ENCODE measurements at places on chromosomes 5 and 9. TPM values are rescaled to one million over a fixed set of nuclear protein-coding genes. Genes with fewer than 3 reads are reported as not detected.
A peak's percentile ranks its signal among the peaks of the same experiment; 100 is the strongest.

GRCh38 chr9:34382879-34383278 is 6.2 kb upstream of the MYORG start:
- H3K4me3 ChIP-seq, result no peak overlapping the region
- no peak for DNase-seq
- no peak overlapping the region for H3K27ac ChIP-seq
- H3K4me1 ChIP-seq, result peaks cover 29% of the 10 kb centered on the region

- H3K27ac ChIP-seq, result no peak overlapping the region
- no peaks in the 10 kb centered on the region for H3K36me3 ChIP-seq
- no peak overlapping the region for H3K4me3 ChIP-seq
- DNase-seq, result no peak
- H3K27me3 ChIP-seq, result peaks cover 27% of the 10 kb centered on the region
Measured at GRCh38 chr5:168583742-168584482, 4.7 kb upstream of the PANK3 start.

GRCh38 chr5:166329149-166329800 is 1962.2 kb upstream of the WWC1 start:
- no peak for DNase-seq
- no peaks in the 10 kb centered on the region for H3K27me3 ChIP-seq
- no peaks in the 10 kb centered on the region for H3K4me1 ChIP-seq
- no peaks in the 10 kb centered on the region for H3K36me3 ChIP-seq

GRCh38 chr5:67409126-67409777 is 212.7 kb upstream of the CD180 start:
- DNase-seq, result no peak
- no peaks in the 10 kb centered on the region for H3K4me1 ChIP-seq
- peaks cover 5% of the 10 kb centered on the region for H3K27me3 ChIP-seq
- H3K4me3 ChIP-seq, result no peak overlapping the region
- H3K27ac ChIP-seq, result no peak overlapping the region

The SYNPO gene
- total RNA-seq, result 9.3 TPM

The PDE6A gene
- not detected for total RNA-seq

DNA sequence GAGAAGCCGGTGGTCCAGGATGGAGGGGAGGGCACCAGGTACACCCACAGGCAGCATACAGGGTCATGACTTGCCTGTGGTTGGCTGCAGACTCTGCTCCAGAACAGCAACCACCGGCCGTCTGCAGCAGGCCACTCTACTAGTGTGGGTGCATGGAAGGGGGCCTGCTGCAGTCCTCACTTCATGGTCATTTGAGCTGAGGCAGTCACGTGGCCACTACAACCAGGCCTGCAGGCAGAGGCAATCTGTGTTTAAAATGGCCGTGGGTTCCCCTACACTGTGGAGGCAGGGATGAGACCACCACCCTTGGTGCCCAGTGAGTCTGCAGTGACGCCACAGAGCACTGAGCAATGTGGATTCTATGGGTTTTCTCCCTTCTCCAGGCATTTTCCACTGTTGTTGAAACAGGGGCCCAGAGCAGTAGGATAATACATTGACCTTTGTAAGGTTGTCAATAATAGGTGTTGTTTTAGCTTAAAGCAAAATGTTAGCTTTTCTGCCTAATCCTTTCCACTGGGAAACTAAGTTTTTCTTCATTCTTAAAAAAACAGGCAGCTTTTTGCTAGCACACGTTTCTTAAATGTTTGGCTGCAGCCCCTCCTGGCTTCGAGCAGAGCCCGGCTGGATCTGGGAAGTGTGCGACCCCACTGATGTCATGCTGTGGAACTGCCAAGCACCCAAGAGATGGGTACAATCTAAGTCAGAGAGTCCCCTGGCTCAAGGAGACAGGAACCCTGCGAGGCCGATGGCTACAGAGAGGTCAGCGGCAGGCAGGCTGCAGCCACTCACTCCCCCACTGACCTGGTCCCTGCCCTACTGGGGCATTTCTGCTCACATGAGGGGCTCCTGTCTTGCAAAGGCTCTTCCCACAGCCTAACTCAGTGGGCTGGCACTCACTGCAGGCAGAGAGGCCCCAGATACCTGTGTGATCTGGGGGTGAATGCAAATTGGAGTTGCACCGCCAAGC is 21.2 kb downstream of the GADD45G start:
- H3K27me3 ChIP-seq, result no peaks in the 10 kb centered on the region
- H3K4me3 ChIP-seq, result no peak overlapping the region
- H3K36me3 ChIP-seq, result no peaks in the 10 kb centered on the region
- H3K4me1 ChIP-seq, result peaks cover 11% of the 10 kb centered on the region

GRCh38 chr9:87720173-87720572 is 5.7 kb upstream of the CTSL start:
- H3K4me3 ChIP-seq, result no peak overlapping the region
- H3K36me3 ChIP-seq, result no peaks in the 10 kb centered on the region
- H3K27me3 ChIP-seq, result peaks cover 24% of the 10 kb centered on the region
- no peak overlapping the region for H3K27ac ChIP-seq

- DNase-seq, result no peak
- no peak overlapping the region for H3K4me3 ChIP-seq
- H3K27me3 ChIP-seq, result no peaks in the 10 kb centered on the region
- no peak overlapping the region for H3K27ac ChIP-seq
- no peaks in the 10 kb centered on the region for H3K36me3 ChIP-seq
- no peaks in the 10 kb centered on the region for H3K4me1 ChIP-seq
Measured at GRCh38 chr5:52007230-52007858, 624.1 kb downstream of the ISL1 start.

DNA sequence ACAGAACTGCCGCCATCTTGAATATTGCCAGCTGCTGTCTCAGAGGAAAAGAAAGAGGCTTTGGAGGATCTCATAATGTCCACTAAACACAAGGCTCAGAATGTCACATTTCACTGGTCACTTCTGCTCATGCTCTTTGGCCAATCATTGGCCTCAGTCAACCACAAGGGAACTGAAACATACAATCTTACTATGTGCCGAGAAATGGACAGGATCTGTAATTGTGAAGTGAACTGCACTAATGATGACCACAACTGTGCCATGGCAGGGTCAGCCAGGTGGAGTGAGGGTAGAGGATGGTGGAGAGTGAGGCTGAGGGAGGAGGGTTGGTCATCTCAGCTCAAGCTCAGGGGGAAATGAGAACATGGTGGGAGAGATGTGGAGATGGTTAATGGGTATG is 32.8 kb downstream of the GDNF start:
- no peaks in the 10 kb centered on the region for H3K36me3 ChIP-seq
- H3K27me3 ChIP-seq, result peaks cover 29% of the 10 kb centered on the region
- H3K4me1 ChIP-seq, result no peaks in the 10 kb centered on the region

DNA sequence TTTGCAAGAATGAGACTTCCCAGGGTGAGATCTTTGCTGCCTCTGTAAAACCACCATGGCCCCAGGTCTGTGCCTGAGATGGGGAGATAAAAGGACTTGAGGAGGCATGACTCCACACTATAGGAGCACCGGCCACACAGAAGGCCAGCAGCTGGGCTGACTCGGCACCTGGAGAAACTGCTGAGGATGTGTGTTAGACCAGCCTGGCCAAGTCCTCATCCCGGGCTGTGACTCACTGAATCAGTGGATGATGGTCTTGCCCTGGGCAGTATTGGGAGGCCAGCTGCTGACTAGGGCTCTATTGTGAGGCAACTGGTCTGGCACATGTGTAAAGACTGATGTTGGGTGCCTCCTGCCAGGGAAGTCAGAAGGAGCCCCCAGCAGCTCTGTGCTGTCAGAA is 286.2 kb downstream of the ACTL7B start:
- no peaks in the 10 kb centered on the region for H3K4me1 ChIP-seq
- H3K36me3 ChIP-seq, result no peaks in the 10 kb centered on the region
- H3K4me3 ChIP-seq, result no peak overlapping the region
- DNase-seq, result no peak
- H3K27me3 ChIP-seq, result no peaks in the 10 kb centered on the region

- DNase-seq, result no peak
- no peaks in the 10 kb centered on the region for H3K4me1 ChIP-seq
- no peaks in the 10 kb centered on the region for H3K36me3 ChIP-seq
Measured at GRCh38 chr9:79240774-79241173, 331.0 kb upstream of the TLE4 start.

The NFIB gene
- total RNA-seq, result not detected

- no peak for DNase-seq
- H3K27ac ChIP-seq, result no peak overlapping the region
- no peak overlapping the region for H3K4me3 ChIP-seq
- no peaks in the 10 kb centered on the region for H3K36me3 ChIP-seq
- H3K4me1 ChIP-seq, result peaks cover 63% of the 10 kb centered on the region
- H3K27me3 ChIP-seq, result no peaks in the 10 kb centered on the region
Measured at GRCh38 chr5:102799017-102799416, 43.9 kb downstream of the PAM start.

DNA sequence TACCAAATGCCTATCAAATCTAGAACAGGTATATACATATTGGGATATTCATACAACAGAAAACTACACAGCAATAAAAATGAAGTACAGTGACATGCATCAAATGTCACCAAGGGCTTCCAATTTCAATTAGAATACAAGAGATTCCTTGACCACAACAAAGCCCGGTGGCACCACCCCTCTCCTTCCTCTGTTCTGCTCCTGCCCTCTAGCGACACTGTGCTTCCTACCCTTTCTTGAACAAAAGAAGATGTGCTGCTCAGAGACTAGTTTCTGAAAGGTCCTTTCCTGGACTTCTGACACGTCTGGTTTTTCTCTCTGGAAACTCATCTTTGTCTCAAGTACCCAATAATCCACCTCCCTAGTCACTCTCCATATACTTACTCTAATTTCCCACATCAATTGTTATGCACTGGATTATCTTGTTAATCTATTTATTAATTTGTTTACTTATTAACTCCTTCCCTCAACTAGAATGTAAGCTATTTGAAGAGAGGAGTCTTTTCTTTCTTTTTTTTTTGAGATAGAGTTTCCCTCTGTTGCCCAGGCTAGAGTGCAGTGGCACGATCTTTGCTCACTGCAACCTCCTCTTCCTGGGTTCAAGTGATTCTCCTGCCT is 70.4 kb upstream of the CTSV start:
- no peak overlapping the region for H3K27ac ChIP-seq
- no peak overlapping the region for H3K4me3 ChIP-seq
- H3K27me3 ChIP-seq, result peaks cover 5% of the 10 kb centered on the region
- no peaks in the 10 kb centered on the region for H3K4me1 ChIP-seq
- no peaks in the 10 kb centered on the region for H3K36me3 ChIP-seq
- DNase-seq, result no peak

- no peaks in the 10 kb centered on the region for H3K27me3 ChIP-seq
- H3K27ac ChIP-seq, result no peak overlapping the region
Measured at GRCh38 chr5:57738301-57738700, 255.7 kb upstream of the ACTBL2 start.

The ADAMTSL2 gene
- not detected for total RNA-seq

DNA sequence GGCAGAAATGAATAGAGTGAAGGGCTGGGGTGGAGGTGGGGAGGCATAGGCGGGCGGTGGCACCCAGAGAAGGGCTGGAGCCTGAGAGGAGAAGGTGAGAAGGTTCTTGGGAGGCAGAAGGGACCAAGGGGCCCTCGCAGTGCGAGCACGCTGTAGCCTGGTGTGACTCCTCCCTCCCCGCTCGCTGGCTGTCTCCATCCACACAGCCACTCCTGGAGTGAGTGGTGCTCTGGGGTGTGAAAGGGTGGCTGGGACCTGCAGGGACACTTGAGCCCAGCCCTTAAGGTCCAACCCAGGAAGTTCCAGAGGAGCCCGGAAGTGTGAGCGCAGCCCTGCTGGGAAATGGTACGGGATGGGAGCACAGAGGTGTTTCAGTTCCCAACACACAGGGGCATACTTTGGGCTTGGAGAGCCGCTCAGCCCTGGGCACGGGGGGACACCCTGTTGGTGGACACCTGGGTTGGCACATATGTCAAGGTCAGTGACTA is 9.3 kb upstream of the SCGB3A1 start:
- H3K27ac ChIP-seq, result no peak overlapping the region
- no peaks in the 10 kb centered on the region for H3K27me3 ChIP-seq
- DNase-seq, result peak; percentile 57
- peaks cover 4% of the 10 kb centered on the region for H3K4me1 ChIP-seq

GRCh38 chr9:89738137-89738932 is 133.5 kb downstream of the GADD45G start:
- no peak for DNase-seq
- peaks cover 6% of the 10 kb centered on the region for H3K27me3 ChIP-seq
- H3K4me3 ChIP-seq, result no peak overlapping the region

DNA sequence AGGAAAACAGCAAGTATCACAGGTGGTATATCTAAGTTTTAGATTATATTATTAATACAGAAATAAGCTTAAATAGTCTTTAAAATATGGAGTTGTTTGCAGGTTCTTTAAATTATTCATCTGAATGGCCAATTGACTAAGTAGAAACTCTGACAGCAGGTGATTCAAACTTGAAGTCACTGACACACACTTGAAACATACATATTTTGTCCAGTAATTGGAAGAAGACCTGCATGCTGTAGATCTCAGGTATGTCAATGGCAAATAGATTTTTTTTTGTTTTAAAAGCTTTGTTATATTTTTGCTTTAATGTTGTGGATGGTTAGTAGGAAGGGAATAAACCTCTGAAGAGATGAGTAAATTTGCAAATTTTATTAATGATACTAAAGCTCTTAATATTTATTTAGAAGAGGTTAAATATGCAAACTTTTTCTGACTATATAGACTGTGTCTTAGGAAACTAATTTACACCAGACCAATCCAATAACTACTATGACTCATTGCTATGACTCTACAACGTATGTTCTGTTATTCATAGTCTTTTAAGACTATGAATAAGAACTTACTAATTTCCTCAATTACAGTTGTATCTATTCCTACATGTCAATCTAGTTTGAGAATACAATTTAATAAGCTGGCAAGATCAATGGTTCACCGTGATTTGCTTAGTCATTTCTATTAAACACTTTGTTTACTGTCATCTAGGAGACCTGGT is 53.9 kb upstream of the RORB start:
- no peak overlapping the region for H3K4me3 ChIP-seq
- DNase-seq, result no peak
- no peaks in the 10 kb centered on the region for H3K4me1 ChIP-seq
- H3K27ac ChIP-seq, result no peak overlapping the region

DNA sequence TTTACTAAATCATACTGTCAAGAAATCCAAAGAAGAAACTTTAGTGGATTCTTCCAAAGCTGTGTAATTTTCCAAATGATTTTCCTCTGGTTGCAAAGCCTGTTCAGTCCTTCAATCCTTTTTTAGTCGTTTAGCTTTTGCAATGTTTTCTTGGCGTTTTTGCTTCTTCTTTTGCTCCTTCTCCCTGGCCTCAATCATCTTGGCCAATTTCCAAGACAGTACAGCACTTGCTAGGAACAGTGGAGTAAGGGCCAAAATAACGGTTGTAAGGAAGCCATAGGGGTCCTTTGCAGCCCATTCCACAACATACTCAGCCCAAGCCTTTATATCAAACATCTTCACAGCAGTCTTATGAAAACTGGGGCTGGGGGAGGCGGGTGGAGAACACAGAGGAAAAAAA is 2.4 kb downstream of the SMIM15 start:
- H3K27ac ChIP-seq, result no peak overlapping the region
- peaks cover 33% of the 10 kb centered on the region for H3K36me3 ChIP-seq
- peaks cover 23% of the 10 kb centered on the region for H3K4me1 ChIP-seq
- no peak overlapping the region for H3K4me3 ChIP-seq
- DNase-seq, result no peak
- no peaks in the 10 kb centered on the region for H3K27me3 ChIP-seq

GRCh38 chr5:91130759-91131158 is 252.4 kb downstream of the ARRDC3 start:
- H3K4me3 ChIP-seq, result no peak overlapping the region
- no peak overlapping the region for H3K27ac ChIP-seq
- no peaks in the 10 kb centered on the region for H3K27me3 ChIP-seq
- H3K4me1 ChIP-seq, result peaks cover 5% of the 10 kb centered on the region
- no peaks in the 10 kb centered on the region for H3K36me3 ChIP-seq

- H3K27me3 ChIP-seq, result no peaks in the 10 kb centered on the region
- no peak overlapping the region for H3K27ac ChIP-seq
- no peak for DNase-seq
- H3K4me1 ChIP-seq, result no peaks in the 10 kb centered on the region
- no peak overlapping the region for H3K4me3 ChIP-seq
Measured at GRCh38 chr5:21236104-21236503, 1248.1 kb upstream of the CDH18 start.

All from natural killer cell treated with Interleukin-12 subunit alpha and Interleukin-12 subunit beta and Interleukin-15 and Interleukin-18, amount 100 ng/mL, for 72 hours (primary cell).